ENCODE measurements at places on chromosomes 7 and 10.
A peak's percentile ranks its signal among the peaks of the same experiment; 100 is the strongest.

DNA sequence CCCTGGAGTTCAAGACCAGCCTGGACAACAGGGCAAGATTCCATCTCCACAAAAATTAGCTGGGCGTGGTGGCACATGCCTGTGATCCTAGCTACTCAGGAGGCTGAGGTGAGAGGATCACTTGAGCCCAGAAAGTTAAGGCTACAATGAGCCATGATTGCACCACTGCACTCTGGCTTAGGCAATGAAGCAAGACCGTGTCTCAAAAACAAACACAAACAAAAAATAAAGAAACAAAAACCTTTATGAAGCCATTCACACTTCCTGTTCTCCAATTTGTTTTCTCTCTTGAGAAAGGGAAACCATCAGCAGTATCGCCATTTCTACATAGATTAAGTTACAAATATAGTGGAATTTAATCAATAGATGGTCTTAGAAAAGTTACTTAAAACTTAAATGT is 19.8 kb downstream of the YME1L1 start:
- DNase-seq: no peak

GRCh38 chr10:16798571-16798970 is 18.7 kb downstream of the RSU1 start:
- no peak for DNase-seq

DNA sequence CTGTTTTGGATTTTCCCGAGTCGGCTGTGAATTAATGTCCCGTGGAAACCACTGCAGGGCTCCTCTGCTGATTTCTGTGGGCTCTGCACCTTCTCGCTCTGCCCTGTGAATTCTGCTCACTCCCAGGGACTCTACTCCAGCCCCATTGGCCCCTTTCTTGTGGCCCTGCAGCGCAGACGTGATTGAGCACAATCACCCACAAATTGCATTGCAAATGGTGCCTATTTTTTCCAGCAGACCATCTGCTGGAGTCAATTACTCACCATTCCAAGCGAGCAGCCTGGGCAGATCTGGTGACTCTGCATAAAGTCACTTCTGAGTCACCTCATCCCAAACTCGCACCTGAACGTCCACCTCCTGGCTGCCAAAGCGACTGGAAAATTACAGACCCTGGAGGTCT is 235.8 kb downstream of the PAXIP1 start:
- no peak for DNase-seq

DNA sequence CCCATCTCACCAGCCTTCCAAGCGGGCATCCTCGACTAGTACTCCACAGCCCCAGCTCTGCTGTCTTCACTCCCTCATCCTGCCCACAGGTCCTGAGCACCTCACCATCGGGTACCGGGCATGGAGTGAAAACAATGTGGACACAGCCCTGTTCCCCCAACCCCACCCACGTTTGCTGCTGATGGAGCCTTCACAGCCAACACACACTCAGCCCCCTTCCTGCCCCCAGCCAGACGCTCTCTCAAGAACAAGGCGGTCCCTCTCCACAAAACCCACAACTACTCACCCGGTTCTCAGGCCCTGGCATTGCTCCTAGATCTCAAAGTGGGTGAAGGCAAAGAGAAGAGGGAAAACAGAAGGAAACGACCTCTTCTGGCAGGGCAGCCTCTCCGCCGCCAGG is 56.1 kb downstream of the SLIT1 start:
- no peak for DNase-seq

DNA sequence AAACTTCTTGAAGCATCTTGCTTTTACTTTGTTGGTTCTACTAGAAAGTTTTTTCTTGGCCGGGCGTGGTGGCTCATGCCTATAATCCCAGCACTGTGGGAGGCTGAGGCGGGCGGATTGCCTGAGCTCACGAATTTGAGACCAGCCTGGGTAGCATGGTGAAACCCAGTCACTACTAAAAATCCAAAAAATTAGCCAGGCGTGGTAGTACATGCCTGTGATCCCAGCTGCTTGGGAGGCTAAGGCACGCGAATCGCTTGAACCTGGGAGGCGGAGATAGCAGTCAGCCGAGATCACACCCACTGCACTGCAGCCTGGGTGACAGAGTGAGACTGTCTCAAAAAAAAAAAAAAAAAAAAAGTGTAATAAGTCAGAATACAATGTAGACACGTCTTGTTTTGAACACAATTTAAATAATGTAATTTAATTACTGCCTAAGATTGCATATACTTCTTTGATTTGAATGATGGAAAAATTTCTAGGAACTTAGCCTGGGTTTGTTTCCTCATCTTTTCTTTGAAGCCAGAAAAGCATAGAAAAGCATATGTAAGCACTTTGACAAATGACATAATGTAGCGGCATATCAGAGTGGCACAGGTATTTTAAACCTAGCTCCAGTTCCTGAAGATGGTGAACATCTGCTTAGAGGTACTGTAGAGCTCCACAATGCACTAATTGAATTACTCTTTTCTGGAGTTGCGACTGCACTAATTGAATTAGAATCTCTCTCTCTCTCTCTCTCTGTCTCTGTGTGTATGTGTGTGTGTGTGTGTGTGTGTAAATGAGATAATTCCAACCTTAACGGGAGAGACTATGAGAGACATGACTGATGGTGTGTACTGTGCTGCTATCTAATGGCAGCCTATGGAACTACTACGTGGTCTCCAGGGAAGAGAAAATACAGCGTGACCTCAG is 87.8 kb downstream of the BTRC start:
- peak; percentile 22 for DNase-seq

DNA sequence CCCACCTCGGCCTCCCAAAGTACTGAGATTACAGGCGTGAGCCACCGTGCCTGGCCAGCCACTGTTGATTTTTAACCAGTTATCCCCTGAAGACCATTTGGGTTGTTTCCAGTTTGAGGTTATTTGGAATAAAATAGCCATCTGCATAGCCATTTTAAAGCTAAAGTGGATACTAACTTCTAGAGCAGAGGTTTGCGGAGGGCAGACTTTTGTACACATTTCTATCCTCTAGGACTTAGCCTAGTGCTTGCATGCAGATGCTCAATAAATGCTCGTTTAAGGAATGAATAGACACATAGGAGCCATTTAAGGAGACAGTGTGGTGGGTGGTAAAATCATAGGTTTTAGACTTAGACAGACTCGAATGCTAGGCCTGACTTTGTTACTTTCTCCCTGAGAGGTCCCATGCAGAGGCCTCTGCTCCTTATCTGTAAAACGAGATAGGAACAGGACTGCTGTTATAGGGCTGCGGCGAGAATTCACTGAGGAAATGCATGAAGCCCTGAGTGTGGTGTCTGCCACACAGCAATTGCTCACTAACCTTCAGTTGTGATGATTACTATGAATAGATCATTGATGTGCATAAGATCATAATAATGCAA is 75.9 kb downstream of the PFKFB3 start:
- DNase-seq: no peak

DNA sequence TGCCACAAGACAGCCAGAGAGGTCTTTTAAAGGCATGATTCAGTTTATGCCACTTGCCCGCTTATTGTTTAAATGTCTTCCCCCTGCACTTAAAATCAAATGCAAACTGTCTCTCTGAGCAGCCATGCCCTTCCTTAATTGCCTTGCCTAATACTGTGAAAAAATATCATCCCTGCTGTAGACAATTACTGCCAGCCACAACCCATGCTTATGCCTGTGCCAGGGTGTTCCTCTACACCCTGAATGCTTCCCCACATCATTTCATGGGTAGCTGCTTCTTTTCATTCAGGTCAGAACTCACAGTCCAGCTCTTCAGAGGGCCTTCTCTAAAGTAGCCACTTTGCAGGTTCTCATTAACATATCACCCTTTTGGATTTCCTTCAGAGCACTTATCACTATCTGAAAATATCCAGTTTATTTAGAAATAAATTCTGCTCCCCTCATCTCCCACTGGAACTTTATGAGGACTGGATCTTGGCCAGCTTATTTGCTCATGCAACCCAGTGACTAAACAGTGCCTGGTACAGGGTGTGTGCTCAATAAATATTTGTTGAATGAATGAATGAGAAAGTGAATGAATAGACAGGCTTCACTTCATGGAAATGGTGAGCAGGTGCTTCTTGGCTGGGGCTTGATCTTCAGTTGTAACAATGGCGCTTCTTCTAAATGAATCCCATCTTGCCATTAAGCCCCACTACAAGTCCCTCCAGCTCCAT is 162.4 kb upstream of the MDFIC start:
- DNase-seq: no peak

- no peak for DNase-seq
Observed at GRCh38 chr10:48252354-48252650, 22.2 kb downstream of the FRMPD2 start.

GRCh38 chr10:85614566-85614965 is 752.0 kb downstream of the GRID1 start:
- no peak for DNase-seq

DNA sequence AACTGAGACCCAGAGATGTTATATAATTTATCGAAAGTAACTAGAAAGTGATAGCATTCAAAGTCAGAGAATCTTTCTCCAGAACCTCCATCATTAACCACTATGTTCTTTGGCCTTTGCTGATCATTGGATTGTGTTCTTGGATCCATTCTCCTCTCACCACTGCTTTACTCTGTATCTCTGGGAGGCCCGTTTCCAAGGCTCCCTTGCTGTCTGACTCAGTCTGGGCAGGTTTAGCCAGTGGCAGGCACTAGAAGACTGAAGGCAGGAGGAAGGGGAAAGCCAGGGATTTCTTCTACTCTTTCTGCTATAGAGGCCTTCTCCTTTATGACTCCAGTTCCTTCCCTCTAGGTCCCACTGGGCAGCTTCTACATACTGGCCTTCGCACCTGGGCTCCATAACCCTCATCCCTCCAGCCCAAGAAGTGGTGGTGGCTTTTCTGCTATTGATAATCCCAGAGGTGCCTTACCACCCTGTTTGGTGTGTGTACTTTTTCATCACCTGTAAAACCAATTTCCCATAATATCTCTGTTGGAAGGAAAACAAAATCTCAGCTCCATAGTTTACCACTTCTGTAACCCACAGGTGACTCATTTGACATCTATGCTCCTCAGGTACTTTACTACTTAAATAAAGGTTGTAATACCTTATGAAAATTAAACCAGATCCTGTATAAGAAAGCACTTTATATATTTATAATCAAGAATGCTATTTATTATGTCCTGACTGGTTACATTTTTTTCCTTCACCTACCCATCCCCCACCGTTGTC is 36.0 kb downstream of the BCAP29 start:
- no peak for DNase-seq

DNA sequence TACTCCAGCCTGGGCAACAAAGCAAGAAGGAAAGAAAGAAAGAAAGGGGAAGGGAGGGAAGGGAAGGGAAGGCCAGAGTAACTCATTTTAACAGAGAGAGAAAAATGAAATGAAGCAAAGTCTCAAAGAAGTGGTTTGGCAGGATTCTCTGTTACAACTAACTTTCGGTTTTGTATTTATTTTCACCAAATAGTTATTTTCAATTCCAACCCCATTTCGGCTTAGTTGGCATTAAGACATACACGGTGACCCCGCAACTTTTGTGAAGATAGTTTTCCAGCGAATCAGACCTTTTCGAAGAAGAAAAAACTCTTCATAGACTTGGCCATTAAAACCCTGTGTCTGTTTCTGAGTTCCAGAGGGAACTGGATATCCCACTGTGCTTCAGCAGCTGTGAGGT is 45.2 kb upstream of the LYZL2 start:
- no peak for DNase-seq

- no peak for DNase-seq
Observed at GRCh38 chr7:132361146-132361545, 215.1 kb downstream of the PLXNA4 start.

GRCh38 chr7:1441615-1442354 is 17.5 kb downstream of the MICALL2 start:
- DNase-seq: no peak

DNA sequence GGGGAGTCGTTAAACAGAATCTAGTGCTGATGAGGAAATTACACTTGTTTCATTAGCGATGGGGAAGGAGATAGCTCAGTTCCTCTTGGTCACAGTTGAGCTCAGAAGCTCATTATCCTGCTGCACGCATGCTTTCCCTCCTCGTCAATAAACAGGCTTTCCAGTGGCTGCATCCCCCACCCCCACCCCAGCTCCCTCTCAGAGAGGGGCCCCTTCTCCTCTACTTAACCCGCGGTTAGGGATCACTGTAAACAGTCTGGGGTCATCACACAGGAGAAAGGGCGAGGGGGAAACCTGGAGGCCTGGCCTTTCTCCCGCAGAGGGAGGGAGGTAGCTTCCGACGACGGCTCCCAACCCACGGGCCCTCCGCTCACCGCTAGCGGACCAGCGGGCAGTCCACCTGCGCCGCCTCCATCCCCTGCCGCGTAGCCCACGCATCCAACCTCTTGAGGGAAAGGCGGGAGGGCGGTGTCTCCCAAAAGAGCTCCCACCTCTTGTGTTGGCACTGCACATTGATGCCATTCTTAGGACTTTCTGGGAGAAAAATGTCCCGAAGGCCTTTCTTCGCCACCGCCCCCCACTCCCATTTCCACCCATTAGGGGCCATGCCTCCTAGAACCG is 80.8 kb downstream of the PAX2 start:
- no peak for DNase-seq

GRCh38 chr10:121284936-121285335 is 313.3 kb downstream of the FGFR2 start:
- DNase-seq: no peak

- no peak for DNase-seq
Observed at GRCh38 chr10:71302874-71303568, 16.0 kb upstream of the SLC29A3 start.

DNA sequence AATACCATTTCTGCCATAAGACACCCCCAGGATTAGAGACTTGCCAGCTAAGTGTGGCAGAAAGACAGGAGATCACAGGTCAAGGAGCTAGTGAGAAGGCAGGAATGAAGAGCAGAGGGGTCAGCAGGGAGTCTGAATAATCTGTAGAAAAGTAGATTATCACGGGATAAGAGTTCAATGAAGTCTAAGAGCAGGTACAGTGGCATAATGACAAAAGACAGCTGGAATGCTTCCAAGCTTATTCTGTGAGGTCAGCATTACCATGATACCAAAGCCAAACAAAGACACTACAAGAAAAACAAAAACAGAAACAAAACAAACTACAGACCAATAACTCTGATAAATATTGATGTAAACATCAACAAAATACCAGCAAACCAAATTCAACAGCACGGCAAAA is 20.8 kb downstream of the PILRA start:
- no peak for DNase-seq

- DNase-seq: no peak
Observed at GRCh38 chr7:20913853-20914252, 127.2 kb upstream of the SP8 start.

DNA sequence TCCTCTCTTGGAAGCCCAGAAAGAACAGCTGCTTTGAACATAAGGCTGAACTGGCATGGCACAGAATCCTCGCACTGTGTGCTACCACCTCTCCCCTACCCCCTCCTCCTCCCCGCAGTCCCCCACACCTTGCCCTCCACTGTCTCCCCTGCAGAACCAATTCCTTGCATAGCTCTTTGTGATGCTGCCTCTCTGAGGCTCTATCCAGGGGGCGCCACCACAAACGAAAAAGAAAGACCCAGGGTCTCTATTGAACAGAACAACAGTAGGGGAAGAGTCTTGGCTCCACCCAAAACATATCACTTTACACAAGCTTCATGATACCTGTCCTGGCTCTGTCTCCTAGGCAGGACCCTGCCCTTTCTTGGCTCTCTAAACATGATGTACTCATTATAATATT is 26.2 kb upstream of the EBLN1 start:
- DNase-seq: peak; percentile 39

GRCh38 chr7:134443396-134444070 is 15.4 kb downstream of the AKR1B1 start:
- no peak for DNase-seq

Measured in CD4-positive, alpha-beta T cell treated with Interleukin-6 for 4 hours (primary cell).